ENCODE measurements at places on chromosomes 2 and 18.

- no peak for DNase-seq
These were observed 62.8 kb upstream of the ATL2 start for GRCh38 chr2:38439863-38440262.

DNA sequence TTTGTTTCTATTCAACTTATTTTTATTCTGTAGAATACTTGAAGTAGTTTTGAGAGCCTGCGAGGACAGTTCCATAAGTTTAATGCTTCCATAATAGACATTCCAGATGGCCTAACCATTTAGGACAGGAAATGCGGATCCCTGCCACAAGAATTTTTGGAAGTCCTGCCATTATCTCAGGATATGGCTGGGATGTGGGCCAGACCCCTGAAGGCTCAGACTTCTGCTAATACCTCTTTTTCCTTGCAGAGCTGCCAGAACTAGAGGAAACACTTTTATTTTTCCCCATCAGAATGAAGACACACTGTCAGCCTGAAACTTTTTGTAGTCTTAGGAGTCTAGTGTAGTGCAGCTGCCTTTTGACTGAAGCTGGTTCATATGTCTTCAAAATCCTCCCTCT, 806.5 kb downstream of the TDRD15 start:
- no peak for DNase-seq

DNA sequence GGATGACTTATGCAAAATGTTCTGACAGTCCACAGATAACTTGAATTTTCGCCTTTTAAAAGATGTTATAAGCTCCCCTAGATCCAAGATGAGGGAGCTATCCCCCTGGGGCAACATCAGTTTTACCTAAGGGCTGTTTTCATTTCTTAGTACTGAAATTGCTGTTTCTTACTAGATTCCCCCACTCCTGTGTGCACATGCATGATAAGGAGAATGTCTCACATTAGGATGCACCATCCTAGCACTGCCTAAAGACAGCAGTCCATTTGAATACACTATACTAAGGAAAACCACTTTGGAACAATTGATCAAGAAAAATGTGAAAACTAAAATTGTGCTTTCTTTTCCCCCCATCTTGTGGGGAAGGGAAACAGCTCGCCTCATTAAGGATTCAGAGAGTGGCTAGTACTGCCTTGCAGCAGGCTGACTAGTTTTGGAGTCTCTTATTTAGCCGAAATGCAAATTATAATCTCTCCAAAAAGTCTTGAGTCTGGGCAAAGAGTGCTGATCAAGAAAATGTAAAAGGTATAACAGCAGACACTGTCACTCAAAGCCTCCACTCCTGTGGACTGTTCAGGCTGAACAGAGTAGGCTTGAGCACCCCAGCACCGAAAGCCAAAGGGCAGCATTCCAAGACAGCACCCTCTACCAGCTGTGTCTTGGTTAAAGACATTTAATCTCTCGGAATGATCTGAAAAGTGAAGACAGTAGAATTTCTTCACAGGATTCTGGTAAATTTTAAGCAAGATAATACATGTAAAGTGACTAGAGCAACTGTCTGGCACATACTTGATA, 65.0 kb downstream of the ZNF385B start:
- DNase-seq = no peak

DNA sequence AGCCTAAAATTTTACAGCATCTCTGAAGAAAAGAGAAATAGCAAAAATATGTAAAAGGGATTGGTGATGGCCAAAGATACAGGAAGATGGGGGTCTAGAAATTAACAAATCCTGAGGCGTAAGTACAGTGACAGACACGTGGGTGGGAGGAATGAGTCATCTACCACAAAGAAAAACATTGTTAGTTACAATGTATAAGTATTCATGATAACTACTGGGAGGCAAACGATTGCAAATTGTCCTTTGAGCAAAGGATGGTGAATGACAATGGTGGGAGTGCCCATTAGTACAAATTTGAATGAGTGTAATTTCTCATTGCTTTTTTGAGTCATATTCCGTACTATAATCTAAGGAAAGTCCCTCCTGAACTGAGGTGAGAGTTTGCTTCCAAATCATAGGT, 809.0 kb upstream of the FAM98A start:
- DNase-seq = no peak

DNA sequence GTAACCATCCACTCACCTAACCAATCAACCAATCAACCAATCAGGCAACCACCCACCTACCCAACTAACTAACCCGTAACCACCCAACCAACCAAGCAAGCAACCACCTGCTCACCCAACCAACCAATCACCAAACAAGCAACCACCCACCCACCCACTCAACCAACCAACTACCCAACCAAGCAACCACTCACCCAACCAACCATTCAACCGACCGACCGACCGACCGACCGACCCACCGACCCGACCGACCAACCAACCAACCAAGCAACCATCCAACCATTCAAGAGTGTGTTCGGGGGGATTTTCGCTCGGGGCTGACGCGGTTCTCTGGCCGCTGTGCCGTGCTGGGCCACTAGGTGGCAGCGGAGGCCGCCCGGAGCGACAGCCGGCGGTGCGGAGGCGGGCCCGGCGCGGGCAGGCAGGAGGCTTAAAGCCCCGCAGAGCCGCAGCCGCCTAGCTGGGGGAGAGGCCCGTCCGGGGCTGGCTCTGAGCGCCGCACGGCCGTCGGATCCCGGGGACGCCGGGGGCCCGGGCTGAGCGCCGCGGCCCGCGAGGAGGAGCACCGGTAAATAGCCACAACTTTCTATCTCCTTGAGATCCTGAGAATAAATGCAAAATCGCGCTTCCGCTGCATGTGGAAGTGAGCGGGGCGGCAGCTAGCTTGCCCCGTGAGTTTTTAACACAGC, at the start of gene MC5R:
Gene MC5R (plus strand): TSS at position 443 of the 689 bp plus-strand sequence. CDS start 1,617 bp downstream, outside the sequence.
- DNase-seq = peak; percentile 32

GRCh38 chr2:231228974-231229529, 30.6 kb downstream of the ARMC9 start:
- DNase-seq = no peak

Measured in NCI-H460 (cell line).